Uterine smooth muscle cell (primary cell): ENCODE measurements at places on chromosomes 11 and 22. TPM values are rescaled to one million over a fixed set of nuclear protein-coding genes. Genes with fewer than 3 reads are reported as not detected.

Gene OR8G5
- not detected in 2 replicates for total RNA-seq

Gene APOA4
- not detected in 2 replicates for total RNA-seq

Gene OR4A16
- total RNA-seq = not detected in 2 replicates

Gene TREH
- under 0.01 TPM in 1 of 2 replicates, not detected in the other for total RNA-seq

Gene KRTAP5-9
- total RNA-seq = not detected in 2 replicates

Gene OR5A1
- total RNA-seq = not detected in 2 replicates

Gene MMP10
- 1.2 and 1.9 TPM in 2 replicates for total RNA-seq

Gene OR8D4
- total RNA-seq = not detected in 2 replicates
